ENCODE measurements at places on chromosomes 2 and 18.
A peak's percentile ranks its signal among the peaks of the same experiment; 100 is the strongest.

- no peak for DNase-seq
Observed at GRCh38 chr2:181776336-181776735, 96.0 kb upstream of the NEUROD1 start.

GRCh38 chr2:233120459-233120858 lies 60.3 kb downstream of the INPP5D start:
- DNase-seq, result no peak

GRCh38 chr2:217106650-217107014 lies 246.8 kb upstream of the TNP1 start:
- peak; percentile 73 for DNase-seq

GRCh38 chr2:191155608-191156071 lies 4.8 kb upstream of the STAT4 start:
- DNase-seq, result peak; percentile 59

DNA sequence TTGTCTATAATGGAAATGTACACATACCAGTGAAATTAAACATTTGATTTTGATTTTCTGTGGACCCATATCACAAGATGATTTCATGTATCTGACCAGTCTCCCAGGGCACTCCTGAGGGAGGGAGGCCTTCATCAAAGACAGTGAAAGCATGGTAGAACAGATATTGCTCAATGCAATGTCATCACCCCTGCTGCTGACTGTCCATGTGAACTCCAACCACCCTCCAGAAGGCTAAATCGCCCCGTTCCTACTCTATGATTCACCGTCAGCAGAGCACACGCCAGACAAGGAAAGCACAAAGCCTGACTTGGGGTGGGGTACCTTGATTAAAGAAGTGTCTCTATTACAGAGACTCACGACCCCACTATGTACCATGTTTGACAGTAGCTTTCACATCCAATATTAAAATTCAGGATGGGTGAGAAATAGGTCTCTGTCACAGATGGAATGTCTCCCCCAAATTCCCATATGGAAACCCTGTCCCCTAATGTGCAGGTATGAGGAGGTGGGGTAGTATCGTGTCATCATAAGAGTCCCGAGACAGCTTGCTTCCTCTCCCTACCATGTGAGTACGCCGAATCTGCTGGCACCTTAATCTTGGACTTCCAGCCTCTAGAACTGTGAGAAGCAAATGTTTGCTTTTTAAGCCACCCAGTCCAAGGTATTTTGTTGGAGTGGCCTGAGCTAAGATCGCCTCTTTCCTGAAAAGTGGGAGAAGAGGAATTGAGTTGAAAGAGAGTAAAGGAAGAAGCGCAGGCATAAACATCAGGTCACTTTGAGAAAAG lies 42.4 kb downstream of the CYB5A start:
- DNase-seq, result peak; percentile 52

- no peak for DNase-seq
Observed at GRCh38 chr2:113977060-113977659, 87.3 kb downstream of the ACTR3 start.

DNA sequence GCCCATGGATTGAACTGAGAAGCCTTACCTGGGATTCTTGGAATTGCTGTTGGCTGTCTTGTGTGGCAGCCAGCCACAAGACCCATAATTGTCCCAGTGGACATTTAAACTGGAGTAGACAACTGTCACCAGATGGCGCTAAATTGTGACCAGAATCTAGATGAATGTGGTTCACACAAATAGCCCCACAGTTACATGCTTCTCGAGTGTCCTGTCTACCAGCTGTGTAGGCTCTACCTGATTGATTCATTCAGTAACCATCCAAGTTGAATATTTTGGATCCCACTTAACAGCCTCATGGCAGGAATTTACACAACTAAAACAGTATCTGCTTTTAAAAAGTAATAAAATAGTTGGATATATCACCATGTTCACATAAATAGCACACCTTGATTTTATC lies 73.2 kb downstream of the MAP4K4 start:
- DNase-seq, result peak; percentile 63

DNA sequence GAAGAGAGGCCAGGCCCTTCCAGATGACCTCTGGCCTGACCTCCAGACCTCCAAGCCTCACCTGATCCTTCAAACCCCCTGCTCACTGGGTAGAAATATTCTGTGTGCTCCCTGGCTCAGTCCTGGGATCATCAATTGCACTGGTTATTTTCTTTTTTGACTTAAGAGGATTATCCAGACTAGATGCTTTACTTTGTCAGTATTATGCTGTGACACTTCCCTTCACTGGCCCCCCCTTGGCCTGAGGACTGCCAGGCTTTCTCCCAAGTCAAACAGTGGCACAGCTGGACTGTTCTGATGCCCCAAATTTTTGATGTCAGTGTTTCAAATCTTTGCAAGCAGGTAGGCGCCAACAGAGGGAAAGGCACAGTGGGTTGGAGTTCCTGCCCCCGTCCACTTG lies 156.3 kb upstream of the SKOR2 start:
- DNase-seq, result no peak

GRCh38 chr2:100953406-100954043 lies 48.6 kb upstream of the RPL31 start:
- DNase-seq, result no peak

DNA sequence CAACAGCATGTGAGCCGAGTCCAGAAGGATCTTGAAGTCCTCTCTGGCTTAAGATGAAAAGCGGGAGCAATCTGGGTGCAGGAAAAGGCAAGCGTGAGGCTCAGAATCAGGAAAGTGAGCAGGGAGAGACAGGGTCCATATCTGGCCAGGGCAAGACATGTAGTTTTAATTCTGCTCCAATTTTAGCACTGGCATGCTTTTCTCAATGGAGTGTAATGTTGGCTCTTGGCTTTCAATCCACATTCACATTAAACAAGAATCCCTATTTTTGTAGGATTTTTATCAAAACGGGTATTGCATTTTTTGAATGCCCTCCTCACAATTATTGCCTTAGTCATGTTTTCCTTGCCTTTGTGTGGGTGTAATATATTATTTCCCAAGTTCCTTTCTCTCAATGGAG lies 6.0 kb downstream of the SPATA3 start:
- no peak for DNase-seq

DNA sequence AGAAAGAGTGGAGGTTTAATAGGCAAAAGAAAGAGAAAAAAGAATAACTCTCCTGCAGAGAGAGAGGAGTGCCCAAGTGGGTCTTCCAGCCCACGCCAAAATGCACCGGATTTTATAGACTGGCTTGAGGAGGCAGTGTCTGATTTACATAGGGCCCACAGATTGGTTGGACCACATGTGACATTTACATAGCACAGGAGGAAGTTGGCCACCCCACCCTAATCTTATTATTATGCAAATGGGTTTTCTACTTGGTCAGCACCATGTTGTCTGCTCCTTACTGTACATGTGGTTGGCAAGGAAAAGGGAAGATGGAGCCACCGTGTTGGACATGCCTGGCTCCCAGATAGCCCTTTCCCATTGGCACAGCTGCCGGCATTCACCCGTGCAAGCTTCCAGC lies 56.8 kb downstream of the SP110 start:
- no peak for DNase-seq

DNA sequence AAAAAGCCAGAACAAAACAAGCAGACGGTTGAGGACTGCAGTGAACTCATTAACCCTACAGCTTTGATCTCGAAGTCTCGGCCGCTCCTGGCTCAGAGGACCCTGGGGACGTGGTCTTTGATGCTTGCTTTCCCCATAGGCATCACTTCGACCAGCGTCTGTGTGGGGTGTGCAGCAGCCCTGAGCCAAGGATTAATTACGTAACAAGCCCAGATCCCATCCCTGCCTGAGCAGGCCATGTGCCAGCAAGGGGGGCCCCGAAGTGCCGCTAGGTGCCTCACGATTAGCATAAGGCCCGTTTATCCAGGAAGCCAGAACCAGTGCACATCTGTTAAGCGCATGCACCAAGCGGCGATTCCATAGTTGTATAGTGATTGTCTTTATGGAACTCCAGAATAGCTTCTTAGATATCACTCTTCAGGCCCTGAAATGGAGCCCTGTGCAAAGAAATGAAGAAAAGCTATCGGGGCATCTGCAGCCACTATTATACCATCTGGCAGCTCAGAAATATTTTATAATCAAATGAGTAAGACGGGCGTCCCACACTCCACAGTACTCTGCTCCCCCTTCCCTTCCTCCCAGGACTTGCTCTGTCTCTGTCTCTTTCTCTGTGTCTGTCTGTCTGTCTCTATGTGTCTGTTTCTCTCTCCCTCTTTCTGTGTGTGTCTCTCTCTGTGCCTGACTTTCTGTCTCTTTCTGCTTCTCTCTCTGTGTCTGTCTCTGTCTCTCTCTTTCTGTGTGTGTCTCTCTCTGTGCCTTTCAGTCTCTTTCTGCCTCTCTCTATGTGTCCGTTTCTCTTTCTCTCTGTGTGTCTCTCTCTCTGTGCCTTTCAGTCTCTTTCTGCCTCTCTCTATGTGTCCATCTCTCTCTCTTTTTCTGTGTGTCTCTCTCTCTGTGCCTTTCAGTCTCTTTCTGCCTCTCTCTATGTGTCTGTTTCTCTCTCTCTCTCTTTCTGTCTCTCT lies 41.7 kb downstream of the HPCAL1 start:
- peak; percentile 18 for DNase-seq

GRCh38 chr2:62140426-62141141 lies 55.3 kb upstream of the B3GNT2 start:
- no peak for DNase-seq

GRCh38 chr18:37445368-37445767 lies 120.2 kb downstream of the CELF4 start:
- no peak for DNase-seq

DNA sequence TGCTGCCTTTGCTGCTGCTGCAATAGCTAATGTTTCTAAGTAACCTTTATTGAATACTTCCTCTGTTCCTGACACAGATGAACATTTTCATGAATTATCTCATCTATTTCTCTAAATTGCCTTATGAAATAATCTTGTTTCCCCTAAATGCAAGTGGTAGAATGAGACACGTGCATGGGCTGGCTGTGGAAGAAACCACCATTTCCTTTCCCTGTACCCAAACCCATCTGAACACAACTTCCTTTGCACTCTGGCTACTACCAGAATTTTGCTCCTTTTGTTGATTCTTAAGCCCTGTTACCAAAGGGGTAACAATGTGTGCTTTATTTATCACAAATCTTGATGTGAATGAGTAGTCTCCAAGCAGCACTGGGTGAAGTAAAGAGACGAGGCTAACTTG lies 29.2 kb downstream of the AKAIN1 start:
- DNase-seq, result no peak

- DNase-seq, result peak; percentile 51
Observed at GRCh38 chr18:47100212-47100831, 50.0 kb downstream of the HDHD2 start.

DNA sequence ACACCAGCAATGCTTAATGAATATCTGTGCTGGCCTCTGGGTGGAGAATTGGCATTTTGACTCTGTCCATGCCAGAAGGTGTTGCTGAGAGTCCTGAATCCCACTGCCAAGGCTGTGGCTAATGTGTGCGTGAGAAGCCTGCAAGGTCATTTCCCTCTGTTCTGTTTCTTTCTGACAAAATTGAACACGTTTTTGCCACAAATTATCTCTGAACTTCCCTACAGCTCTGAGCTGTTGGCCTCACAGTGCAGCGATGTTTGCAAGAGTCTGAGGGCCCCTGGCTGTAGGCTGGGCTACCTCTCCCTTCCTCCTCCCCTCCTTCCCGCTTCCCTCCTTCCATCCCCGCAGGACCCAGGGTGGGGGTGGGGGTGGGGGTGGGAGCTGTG lies 154.1 kb upstream of the HS6ST1 start:
- DNase-seq, result no peak

DNA sequence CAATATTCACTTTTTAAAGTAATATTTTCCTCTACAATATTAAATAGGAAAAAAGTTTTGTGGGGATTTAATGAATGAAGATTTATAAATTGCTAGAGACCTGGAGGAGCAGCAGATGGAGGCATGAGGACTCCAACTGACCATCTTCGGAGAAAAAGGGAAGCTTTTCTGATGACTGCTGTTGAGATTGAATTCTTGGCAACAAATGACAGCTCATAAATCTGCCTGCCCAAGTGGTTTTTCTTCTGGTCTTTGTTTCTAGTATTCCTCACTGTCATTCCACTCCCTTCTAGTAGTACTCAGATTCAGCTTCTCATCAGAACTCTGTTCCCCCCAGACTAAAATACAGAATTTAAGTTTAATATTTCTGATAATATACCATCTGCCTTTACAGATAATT lies 157.0 kb downstream of the EML6 start:
- peak; percentile 36 for DNase-seq

DNA sequence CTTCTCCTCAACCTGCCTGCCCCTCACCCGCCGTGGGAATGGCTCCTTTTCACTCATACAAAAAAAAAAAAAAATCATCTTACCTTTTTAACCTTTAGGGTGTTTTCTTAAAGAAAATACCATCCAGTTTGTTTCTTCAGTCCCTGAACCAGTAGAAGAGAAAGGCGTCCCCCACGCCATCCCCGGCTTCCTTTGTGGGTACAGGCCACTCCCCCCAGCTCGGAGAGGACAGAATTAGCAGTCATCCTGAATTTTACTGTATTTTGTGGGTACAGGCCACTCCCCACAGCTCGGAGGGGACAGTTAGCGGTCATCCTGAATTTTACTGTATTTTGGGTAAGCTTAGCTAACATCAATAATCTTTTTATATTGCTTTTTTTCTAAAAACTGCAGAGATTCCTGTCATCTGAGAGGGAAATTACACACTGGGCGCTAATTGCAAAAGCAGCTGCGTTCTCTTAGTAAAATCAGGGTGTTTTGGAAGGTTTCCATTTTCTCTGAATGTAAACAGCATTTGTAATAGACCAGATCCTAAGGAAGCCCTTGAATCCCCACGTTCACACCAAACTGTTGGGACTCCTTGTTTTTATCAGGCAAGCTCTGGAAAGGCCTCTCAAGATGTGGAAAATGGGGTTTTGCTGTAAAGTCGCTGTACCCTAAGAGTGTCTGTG lies 72.5 kb downstream of the NFATC1 start:
- DNase-seq, result no peak

DNA sequence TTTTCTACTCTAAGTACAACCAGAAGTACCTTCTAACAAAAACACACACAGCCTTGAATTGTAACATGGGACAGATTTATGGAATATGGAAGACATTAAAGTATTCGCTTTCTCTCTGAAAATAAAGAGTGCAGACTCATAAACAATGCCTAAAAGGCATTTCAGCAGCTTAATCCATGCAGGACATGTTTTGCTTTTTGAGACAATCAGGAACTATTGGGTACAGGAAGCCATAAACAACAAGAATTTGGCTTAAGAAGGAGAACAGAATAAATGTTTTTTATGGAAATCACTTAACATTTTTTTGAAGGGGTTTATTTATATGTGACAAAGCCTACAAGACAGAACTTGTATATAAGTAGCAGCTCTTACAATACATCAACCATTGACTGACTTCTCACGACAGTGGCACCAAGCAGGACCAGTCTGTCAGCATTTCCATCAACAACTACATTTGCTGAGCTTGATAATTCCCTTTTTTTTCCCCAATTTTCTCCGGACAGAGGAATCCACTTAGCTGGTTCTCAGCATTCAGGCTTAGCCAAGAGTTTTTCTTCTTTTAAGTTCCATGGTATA lies 140.1 kb downstream of the EXOC6B start:
- DNase-seq, result no peak

- DNase-seq, result no peak
Observed at GRCh38 chr2:123906361-123906760, 118.7 kb upstream of the CNTNAP5 start.

DNA sequence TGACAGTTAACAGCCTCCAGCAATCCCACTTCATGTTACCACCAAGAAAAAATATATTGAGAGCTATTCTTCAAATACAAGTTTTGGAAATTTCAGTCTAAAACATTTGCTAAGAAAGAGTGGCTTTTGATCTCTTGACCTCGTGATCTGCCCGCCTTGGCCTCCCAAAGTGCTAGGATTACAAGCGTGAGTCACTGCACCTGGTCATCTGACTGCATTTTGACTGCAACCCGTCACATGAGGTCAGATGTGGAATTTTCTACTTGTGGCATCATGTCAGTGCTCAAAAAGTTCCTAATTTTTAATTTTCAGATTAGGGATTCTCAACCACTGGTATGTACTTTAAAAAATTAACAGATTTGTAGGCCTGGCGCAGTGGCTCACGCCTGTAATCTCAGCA lies 9.1 kb upstream of the CLK1 start:
- DNase-seq, result no peak
